ENCODE measurements at places on chromosomes 2 and 18.
A peak's percentile ranks its signal among the peaks of the same experiment; 100 is the strongest.

DNA sequence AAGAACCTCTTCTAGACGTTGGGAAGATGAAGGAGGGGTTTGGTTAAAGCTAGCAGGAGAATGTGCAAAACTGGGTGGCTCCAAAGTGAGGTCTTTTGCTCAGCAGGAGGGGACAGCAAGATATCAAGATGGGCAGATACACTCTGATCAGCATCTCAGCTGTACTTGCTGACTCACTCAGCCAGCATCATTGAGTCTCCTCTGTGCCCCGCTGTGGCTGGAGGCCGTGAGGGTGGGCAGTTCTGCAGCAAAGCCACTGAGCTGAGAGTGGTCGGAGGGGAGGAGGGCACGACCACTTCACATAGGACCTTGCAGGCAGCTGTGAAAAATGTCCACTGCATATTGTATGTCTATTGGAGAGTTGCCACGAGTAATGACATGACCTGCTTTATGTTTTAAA is 152.0 kb downstream of the CAPN13 start:
- no peak for DNase-seq

- DNase-seq: no peak
These were observed 31.9 kb downstream of the ASB1 start for GRCh38 chr2:238458651-238459050.

DNA sequence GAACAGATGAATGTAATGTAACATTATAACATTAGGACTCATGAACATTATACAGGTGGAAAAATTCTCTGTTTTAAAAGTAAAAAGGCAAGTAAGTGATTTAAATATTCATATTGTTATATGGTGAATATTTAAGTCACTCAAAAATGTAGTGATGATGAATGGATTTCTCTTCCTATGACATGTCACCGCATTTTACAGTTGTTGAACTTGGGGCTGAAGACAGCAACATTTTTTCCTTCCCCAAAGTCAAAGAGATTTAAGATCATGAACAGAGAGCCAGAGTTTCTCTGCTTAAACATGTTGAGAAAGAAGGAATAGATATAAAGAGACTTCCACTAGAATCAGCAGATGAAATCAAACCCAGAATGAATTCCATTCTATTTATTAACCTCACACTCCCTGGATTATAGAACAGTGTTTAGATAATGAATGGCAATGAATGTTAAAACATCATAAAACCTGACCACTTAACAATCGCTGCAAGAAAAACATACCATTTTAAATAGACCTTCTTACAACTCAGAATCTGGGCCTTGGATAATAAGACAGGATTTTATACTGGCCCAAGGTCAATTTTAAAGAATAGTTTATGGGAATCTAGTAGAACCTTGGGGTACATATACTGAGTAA is 163.6 kb upstream of the SIX2 start:
- no peak for DNase-seq

- DNase-seq: peak; percentile 58
These were observed 8.9 kb upstream of the MYCN start for GRCh38 chr2:15931319-15931890.

GRCh38 chr18:65983750-65984149 is 232.9 kb downstream of the CDH7 start:
- peak; percentile 0 for DNase-seq

GRCh38 chr18:48848641-48849143 is 102.1 kb downstream of the SMAD7 start:
- no peak for DNase-seq

DNA sequence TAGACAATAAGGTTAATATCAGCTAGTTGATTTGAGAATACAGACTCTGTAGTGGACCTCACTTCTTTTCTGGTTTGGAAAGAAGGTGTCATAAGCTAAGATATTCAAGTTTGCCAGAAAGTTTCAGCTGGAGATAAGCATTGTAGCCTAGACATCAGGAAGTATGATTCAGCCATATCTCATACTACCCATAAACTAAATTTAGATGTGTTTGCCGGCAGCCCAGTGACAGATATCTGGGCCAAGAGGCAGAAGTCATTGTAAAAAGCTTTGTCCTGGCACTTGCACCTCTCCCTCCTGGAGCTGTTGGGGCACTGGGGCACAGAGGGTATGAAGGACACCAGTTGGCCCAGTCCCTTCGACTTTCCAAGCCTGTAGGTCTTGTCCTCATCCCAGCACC is 128.0 kb downstream of the EPHA4 start:
- DNase-seq: no peak

GRCh38 chr2:71700658-71701397 is 247.5 kb downstream of the DYSF start:
- DNase-seq: no peak

GRCh38 chr2:182933629-182934028 is 67.2 kb upstream of the FRZB start:
- DNase-seq: no peak

GRCh38 chr2:72871060-72871459 is 16.1 kb upstream of the SPR start:
- no peak for DNase-seq

- no peak for DNase-seq
These were observed 77.9 kb upstream of the ZNF804A start for GRCh38 chr2:184520441-184520840.

DNA sequence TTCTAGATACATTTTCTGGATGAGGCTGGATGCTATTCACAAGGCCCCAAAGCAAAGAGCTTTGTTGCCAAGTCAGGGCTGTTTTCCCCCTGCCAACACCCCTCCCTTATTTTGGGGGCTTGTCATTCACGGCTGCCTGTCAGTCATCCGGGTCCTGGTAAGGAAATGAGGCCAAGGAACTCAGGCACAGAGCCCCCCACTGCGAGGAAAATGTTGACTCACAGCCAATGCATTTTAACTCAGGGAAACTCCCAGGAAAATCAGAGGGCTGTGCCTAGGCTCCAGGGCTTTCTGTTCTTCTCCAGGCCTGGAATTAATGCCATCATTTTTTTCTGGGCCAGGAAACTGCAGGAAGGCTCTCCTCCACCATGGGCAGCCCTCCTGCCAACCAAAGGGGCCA is 241.1 kb downstream of the SMAD2 start:
- no peak for DNase-seq

DNA sequence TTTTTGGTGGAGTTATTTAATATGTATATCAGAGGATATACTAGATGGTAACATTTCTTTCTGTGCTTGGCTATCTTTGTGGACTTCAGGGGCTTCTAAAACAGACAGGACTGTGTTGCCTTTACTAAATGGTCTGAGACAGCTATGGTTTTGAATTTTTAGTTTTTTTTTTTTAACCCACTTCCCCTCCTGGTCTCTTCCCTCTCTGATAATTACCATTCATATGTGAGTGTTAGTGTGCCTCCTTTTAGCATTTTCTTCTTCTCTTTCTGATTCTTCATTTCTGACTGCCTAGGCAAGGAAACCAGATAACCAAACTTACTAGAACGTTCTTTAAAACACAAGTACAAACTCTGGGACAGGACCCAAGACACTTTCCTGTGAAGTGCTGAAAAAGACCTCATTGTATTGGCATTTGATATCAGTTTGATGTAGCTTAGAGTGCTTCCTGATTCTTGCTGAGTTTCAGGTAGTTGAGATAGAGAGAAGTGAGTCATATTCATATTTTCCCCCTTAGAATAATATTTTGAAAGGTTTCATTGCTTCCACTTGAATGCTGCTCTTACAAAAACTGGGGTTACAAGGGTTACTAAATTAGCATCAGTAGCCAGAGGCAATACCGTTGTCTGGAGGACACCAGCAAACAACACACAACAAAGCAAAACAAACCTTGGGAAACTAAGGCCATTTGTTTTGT is 52.7 kb downstream of the SMAD4 start:
- no peak for DNase-seq

DNA sequence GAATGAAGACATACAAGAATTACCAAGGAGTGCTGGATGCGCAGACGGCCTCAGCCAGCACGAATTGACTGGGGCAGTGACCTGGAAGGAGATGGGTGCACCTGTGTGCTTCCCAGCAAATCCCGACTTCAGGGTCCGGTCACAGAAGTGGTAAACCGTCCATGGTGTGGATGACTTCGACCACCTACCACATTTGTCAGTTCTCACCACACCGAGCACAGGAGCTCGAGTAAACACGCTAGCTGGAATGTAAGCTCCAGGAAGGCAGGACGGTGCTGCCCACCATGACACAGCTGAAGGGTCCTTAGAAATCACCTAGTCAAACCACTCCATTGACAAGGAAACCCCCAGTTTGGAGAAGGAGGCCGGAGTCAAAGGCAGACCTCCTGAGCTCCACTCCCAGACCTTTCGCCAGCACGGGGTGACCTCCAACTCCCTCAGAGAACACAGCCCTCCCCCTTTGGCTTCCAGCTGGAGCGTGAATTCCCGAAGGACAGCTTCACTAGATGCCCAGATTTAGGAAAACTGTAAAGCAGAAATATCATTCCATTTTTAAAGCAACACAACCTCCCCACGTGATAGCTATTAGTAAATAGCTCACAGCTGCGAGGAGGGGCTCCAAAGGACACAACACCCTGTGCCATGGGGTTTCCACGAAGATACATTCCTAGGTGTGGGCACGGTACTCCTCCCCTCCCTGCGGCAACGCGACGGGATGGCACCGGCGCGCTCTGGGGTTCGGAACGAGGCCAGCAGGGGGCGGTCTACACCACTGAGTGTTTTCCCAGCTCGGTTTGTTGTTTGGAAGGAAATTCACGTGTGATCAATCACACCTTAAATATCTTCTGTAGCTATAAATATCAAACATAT is 34.1 kb upstream of the GNAL start:
- no peak for DNase-seq

DNA sequence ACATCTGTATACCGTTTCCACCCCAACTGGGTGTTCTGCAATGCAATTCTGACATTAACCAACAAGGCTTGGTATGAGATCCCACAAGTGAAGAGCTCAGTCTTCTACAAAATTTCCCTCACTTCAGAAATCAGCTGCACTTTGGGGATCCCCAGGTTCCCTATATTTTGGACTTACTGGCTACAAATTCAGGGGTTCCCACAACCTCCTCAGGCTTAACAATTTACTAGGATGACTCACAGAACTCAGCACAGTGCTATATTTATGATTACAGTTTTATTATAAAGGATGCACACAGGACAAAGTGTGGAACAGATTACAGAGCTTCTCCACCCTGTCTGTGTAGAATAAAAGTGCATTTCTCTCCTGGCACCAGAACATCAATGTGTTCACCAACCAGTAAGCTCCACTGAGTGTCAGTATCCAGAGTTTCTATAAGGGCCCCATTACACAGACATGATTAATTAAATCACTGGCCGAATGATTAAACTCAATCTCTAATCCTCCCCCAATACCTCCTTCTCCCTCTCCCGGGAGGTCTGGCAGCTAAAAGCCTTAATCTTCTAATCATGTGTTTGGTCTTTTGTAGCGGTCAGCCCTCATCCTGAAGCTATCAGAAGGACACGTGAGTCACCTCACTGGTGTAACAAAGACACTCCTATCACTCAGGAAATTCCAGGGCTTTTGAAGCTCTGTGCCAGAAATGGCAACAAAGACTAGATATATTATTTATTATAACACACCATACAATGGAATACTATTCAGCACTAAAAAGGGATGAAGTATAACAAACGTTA is 84.6 kb downstream of the SLC66A3 start:
- DNase-seq: no peak

DNA sequence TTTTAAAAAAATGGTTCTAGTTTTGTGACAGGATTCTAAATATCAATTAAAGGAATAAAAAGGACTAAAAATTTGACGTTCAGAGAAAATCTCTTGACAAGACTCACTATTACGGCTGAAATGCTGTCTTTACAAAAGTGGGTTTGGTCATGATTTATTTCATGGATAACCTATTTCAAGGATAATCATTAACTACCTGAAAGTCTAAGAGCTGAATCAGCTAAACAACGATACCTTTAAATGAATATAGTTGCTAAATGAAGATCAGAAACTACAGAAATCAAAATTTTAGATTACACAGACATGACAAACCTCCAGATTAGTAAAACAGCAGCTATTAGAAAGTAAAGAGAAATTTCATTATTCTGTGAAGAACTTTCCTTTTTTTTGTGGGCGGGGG is 35.7 kb downstream of the RTTN start:
- no peak for DNase-seq

- DNase-seq: no peak
These were observed 107.0 kb downstream of the RAPGEF4 start for GRCh38 chr2:172842511-172843265.

GRCh38 chr2:188983427-188984064 is 9.4 kb downstream of the COL3A1 start:
- DNase-seq: no peak

DNA sequence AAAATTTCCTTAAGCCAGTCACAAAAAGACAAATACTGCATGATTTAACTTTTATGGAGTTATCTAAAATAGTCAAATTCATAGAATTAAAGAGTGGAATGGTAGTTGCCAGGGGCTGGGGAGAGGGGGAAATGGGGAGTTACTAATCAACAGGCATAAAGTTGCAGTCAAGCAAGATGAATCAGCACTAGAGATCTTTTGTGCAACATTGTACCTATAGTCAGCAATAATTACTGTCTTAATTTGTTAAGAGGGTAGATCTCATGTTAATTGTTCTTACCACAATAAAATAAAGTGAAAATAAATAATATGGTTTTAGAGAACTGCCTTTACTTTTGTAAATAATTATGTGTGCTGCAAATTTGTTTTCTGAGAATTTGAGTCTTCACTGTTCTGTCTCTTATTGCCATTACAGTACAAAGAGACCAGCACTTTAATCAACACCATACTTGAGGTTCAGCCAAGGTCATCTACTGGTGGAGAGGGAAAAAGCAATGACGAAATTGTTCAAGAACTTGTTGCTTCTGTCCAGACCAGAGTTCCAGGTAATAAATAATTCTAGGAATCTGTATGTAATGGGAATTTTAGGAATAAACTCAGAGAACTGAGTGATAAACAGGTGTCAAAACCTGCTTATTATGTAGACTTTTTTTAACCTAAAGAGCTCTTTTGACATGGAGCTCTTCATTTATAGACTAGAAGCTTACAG is 75.5 kb downstream of the TRABD2A start:
- DNase-seq: no peak

DNA sequence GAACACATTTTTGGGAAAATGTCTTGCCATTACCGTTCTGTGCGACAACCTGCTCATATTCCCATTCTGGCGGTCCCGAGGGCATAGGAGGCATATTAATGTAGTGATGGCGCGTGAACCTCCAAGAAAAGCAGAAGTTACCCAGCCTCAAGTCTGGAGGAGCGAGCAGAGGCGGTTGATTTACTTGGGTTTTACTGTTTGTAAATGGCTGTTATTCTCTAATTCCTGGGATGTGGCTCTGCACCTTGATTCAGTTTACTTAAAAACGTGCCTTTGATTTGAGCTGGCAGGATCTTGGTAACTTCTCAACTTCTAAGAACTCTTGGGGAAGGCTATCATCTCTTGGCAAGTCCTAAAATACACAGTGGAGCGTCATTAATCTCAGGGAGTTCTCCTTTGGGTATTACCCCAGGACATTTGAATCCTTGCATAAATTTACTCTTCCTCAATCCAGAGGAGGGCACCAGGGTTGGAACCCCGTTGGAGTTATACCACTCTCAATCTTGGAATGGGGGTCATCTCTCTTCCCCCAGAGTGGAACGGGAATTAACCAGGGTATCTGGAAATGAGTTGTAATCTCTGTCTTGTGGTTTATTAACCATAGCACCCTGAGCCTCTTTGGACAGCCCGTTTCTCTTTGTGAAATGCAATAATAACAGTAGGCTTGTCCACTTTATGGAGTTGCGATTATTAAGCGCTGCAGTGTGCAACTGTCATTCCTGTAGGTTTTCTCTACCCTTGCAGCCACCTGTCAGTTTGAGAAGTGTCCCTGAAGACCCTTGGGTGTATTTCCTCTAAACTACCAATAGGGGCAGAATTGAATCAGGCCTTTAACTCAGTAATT is 2.1 kb downstream of the HK2 start:
- DNase-seq: peak; percentile 45
